Osteocyte (in vitro differentiated cells): ENCODE measurements at places on chromosomes 16 and 17.
A peak's percentile ranks its signal among the peaks of the same experiment; 100 is the strongest.

DNA sequence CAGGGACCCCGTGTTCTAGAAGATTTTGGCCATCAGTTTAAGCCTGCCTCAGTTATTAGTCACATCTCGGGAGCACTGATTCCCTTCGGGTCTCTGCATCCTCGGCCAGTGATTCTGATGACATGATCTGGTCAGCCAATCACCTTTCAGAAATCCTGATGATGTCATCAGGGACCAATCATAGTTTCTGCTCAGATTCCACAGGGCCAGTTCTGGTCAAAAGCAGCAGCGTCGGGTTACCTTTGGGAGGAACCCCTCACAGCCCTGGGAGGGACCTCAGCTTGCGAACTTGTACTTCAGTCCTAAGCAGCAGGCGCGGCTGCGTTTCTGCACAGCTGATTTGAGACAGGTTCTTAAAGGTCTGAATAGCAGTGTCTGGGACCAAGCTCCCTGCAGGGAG is 13.9 kb downstream of the KDM8 start:
- no peak for DNase-seq

DNA sequence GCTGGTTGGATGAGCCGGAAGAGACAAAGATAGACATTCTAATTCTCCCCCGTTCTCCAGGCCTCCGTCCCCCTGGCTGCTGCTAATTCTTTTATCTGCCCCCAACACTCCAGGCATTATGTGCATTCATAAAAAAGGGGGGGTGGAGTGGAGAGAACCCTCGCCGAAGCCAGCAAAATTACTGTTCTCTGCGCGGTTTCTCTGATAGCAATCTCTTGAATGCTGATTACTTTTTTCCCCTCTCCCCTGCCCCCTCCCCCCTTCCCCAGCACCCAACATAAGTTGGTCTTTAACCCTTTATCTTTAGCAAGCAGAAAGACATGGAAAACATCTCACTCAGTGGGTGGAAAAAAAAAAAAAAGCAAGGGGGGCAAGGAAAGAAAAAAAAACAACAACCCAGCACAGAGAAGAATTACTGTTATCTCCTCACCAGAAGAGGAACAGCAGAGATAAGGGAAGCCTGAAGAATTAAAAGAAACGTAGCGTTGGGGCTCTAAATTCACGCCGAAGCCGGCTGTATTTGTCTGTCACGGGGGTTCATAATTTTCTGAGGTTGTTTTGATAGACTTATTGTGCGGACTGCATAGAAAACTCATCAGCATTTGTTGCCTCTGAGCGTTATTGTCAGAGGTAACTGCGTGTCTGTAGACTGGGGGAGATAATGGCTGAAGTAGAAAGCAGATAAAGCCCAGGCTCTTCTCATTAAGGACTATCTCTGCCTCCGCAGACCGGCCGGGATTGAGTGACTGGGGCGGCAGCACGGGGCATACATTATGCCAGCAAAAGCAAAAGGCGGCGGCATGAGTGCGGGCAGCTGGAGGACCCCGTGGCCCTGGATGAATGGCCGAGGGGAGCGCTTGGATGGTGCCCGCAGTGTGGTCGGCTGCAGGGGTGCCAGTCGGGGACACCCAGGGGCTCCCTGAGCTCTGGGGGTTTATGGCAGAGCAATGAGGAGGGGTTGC is 126.9 kb downstream of the MRM1 start:
- no peak for DNase-seq

DNA sequence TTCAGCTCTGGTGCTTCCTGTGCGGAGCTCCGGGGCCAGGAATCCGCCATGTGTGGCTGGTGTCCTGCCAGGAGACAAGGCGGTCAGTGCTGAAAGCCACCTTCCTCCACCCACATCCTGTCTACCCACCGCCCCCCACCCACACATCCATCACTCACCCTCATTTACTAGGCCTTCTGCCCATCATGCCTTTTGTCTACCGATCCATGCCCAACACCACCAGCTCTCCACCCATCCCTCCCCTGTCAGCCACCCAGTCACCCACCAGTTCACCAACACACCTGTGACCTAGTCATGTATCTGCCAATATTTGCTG is 241.4 kb downstream of the KATNIP start:
- no peak for DNase-seq

GRCh38 chr17:33642002-33642401 is 348.9 kb upstream of the ASIC2 start:
- DNase-seq, result no peak

GRCh38 chr16:85320677-85321385 is 208.6 kb upstream of the CIBAR2 start:
- no peak for DNase-seq

DNA sequence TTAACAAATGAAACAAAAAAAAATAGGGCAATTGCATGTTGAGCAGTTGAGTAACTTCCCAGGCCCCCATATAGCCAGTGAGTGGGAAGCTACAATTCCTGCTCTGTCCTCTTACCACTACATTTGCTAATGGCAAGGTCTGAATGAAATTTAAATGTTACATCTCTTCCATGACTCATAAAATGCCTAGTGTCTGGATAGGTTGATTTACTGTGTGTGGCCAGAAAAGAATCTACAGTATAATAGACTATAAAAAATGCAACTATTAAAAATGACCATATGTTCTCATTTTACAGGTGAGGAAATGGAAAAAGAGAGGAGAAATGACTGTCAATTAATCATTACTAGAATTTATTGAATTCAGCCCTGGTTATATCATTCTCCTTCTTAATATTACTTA is 1199.3 kb downstream of the CDH11 start:
- no peak for DNase-seq

GRCh38 chr16:87076950-87077749 is 240.0 kb downstream of the C16orf95 start:
- peak; percentile 84 for DNase-seq

DNA sequence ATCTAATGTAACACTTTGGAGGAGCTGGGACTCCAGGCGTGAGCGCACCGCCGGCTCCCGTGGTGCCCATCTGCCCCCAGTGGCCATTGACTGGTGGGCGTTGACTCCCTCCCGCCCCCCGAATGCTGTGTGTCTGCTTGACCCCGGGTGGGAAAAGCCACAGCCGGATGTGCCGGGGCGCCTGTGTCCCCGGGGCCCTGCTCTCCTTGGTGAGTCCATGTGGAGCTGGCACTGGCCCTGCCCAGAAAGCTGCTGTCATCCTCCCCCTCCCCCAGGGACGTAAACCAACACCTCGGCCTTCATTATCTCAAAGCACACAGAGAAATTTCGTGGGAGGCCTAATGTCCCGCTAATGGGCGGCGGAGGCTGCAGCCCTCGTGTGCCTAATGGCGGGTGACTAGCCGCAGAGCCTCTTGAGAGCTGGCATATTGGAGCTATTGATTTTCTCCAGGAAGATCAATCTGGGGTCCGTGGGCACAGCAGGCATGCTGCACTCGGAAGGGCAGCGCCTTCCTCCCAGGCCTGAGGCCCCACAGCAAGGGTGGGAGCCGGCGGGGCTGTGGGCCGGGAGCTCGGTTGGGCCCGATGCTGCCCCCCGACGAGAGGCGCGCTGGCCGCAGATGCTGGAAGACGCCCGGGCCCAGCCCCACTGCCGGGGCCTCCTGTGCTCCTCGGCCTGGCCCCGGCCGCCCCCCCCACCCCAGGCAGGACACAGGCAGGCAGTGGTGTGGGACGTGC is 4.0 kb upstream of the PERCC1 start:
- DNase-seq, result no peak

DNA sequence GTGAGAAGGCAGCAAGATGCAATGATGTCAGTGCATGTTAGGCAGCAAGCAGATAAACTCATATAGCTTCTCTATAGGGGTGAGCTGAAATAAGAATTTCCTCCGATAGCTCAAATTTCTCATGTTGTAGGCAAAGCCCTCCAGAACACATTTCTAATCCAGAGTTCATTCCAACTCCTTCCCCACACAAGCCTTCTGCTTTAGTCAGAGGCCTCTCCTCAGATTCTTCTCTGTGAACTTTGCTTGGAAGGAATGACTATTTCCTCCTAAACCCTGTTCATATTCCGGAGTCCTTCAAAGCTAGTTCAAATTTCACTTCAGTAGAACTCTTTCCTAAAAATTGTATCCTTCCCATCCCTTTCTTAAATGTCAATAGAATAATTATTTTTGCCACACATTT is 144.8 kb downstream of the KCNJ2 start:
- DNase-seq, result no peak

- DNase-seq, result no peak
Measured at GRCh38 chr17:60393840-60394723, 2.1 kb upstream of the USP32 start.

DNA sequence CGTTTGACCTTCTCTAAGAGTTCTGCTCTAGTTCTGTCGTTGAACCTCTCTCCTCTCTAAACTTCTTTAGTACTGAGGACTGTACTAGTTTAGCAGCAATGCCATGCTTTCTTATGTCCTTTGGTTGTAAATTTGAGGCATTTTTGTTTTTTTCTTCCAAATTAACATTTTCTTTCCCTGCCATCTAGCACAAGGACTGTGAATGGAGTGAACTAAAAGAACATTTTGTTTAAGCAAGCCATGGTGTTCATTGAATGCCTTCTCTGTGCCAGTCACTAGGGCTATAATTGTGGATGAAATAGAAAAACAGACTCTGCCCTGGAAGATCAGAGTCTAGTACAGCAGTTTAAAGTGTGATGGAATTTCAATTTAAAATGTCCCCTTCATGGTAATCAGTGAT is 137.9 kb downstream of the FTO start:
- DNase-seq, result no peak

DNA sequence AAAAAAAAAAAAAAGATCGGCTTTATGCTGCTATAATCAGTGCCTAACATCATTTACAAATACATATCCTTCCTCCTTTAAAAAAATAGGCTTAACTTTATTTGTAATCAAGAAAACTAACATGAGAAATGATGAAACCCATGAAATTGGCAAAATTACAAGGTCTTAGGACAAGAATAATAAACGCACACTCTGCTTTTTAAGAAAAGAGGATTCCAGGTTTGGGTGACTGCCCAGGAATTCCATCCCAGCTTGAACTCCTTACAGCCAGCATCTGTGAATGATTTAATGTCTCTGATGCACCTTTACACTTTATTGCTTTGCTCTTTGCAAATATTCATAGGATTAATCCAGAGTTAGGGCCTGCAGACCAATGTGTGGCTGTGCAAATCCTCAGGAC is 196.0 kb downstream of the CBLN1 start:
- DNase-seq, result no peak

- DNase-seq, result no peak
Measured at GRCh38 chr17:71104225-71104624, 934.9 kb downstream of the KCNJ2 start.

- DNase-seq, result no peak
Measured at GRCh38 chr16:69064124-69064763, 41.2 kb upstream of the HAS3 start.

GRCh38 chr17:29176558-29177351 is 3.4 kb downstream of the MYO18A start:
- DNase-seq, result no peak

- DNase-seq, result no peak
Measured at GRCh38 chr16:12541672-12542071, 262.0 kb downstream of the CPPED1 start.

DNA sequence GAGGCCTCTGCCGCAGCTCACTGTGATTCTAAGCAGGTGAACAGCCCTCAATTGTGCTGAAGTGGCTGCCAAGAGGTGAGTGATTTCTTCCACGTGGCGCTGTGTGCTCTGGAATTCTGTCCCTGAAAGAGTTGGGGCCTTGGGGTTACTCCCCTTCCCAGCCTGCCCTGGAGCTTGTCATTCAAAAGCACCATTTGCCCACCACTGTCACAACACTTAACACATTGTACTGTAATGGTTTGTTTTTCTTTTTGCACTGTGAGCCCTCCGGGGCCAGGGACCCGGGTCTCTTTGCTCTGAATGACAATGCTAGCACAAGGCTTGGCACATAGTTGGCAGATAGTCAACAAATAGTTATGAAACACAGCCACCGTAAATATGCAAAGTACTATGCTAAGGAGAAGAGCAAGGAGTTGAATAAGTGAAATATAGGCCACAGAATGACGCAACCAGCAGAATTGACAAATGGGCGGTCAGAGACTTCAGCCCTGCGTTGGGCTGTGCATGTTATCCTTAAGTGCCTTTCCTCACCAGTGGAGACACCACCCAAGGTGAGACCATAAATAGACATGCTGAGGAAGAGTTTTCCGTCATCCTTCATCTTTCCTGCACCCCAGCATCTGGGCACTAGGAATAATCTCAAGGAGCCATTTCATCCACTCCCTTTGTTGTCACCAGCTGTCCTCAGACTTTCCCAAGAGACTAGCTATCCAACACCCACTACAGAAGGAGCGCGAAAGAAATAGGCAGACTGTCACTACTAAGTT is 112.0 kb upstream of the DNAH9 start:
- DNase-seq, result peak; percentile 57

- DNase-seq, result no peak
Measured at GRCh38 chr17:66306446-66306845, 4.0 kb downstream of the PRKCA start.

- DNase-seq, result no peak
Measured at GRCh38 chr17:8382052-8382879, 727 bp downstream of the RPL26 start.

GRCh38 chr17:81846743-81847689 is 12.2 kb upstream of the PPP1R27 start:
- peak; percentile 82 for DNase-seq

DNA sequence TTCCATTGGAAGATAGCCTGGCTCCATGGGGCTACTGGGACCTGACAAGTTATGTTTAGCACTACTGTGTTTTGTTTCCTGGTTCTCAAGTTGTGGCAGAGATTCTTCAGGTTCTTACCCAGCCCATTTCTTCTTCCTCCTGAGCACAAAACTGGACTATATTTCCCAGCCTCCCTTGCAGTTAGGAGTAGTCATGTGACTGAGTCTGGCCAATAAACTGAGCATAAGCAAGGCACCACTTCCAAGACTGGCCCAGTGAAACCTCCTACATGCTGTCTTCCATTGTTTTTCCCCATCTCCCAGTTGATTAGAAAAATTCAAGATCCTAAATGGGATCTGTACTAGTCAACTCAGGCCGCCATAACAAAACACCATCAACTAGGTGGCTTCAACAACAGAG is 28.2 kb upstream of the RBBP6 start:
- no peak for DNase-seq

DNA sequence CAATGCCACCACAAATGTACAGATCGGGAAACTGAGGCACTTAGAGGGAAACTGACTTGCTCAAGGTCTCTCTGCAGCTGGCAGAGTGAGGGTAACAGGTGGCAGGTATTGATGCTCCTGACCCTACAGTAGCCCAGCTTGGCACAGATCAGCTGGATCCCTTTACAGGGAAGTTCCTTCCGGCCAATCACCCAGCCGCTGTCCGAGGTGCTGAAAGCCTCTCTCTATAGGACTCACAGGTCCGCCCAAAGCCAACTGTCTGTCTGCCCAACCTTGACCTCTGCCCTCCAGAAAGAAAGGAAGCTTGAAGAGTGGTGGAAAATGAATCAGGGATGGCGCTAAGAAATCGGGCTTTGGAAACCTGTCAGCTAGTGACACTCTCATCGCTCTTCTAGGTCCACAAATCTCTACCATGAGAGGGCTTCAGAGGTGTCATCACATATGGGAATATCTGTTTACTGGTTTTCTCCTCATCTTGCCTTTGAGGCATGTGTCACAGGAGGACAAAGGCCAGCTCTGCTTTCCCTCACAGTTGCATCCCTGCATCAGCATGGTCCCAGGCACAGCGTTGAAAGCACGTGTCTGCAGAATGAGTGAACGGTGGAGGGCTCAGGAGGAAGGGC is 246.2 kb downstream of the KATNIP start:
- no peak for DNase-seq
